ENCODE measurements at places on chromosomes 3 and 15. TPM values are rescaled to one million over a fixed set of nuclear protein-coding genes. Genes with fewer than 3 reads are reported as not detected.

- no peak overlapping the region for H3K4me3 ChIP-seq
- peaks cover 43% of the 10 kb centered on the region for H3K27me3 ChIP-seq
- DNase-seq, result no peak
- no peaks in the 10 kb centered on the region for H3K36me3 ChIP-seq
- H3K4me1 ChIP-seq, result peaks cover 5% of the 10 kb centered on the region
- H3K27ac ChIP-seq, result peak overlapping the region; percentile 53
Observed at GRCh38 chr3:44117239-44117638, 124.4 kb upstream of the TOPAZ1 start.

DNA sequence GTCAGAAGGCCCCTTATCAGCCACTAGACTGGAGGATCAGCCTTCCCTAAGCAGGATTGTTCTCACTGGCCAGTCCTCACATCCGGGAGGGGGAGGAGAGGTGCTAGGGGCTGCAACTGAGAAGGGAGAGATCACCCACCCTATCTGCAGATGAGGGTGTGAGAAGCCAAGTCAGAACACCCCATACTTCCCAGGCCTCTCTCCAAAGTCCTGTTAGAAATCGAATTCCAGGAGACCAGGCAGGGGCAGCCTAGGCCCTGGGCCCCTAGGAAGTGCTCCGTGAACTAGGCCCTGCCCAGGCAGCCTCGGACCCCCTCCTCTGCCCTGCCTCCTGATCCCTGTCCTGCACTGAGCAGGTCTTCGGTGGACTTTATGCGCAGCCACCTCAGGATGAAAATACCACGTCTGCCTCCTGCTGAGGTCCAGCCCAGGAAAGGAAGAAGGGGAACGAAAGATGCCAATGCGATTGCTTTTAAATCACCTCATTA lies 933 bp downstream of the DZIP1L start:
- H3K27me3 ChIP-seq, result no peaks in the 10 kb centered on the region

Gene GALK2
- 21.1 TPM for total RNA-seq

Gene MASP1
- 0.60 TPM for total RNA-seq

Data from progenitor cell of endocrine pancreas (in vitro differentiated cells).